Posterior vena cava (tissue), 2 donors: ENCODE measurements at places on chromosomes 16 and 17. TPM values are rescaled to one million over a fixed set of nuclear protein-coding genes. Genes with fewer than 3 reads are reported as not detected.

DNA sequence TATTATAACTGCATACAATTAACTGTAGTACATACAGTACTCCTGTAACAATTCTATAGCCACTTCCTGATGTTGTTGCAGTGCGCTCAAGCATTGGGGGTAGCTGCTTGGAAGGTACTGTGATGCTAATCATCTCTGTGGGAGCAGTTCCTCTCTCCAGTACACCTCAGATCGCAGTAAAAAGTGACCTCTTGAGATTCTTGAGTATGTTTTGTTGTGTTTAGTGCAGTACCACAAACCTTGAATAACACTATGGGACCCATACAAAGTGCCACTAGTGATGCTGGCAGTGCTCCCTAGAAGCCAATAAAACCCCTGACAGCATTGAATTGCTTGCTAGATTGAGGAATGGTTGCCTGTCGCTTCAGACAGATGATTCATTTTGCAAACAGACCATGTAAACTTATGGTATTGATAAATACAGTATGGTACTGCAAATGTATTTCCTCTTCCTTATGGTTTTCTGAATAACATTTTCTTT, 193.0 kb downstream of the SPECC1 start:
- DNase-seq = no peak

DNA sequence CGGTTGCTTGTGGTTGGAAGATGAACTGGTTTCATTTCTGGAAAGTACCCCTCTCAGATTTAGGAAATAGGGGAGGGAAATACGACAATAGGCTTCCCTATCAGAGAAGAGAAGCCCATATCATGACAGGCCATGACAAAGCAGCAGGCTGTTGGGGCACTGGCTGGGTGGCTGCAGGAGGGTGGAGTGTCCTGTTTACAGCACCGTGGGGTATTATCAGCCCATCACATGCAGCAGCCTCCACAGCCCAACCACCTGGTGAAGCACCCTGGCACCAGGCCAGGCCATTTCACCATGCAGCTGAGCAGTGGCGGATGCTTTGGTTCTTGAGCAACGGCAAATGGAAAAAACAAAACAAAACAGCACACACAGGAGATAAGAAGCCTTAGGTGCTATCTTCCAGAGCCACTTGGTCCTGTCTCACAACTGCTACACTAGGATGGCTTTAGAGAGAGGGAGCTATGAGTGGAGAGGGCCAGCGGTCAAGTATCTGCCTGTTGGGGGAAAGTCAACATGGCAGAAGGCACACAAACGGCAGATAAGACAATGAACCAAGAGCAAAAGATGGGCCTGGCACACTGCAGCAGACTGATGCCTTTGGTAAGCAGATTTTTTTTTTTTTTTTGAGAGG, 24.2 kb downstream of the FAM117A start:
- peak; percentile 92 for DNase-seq

DNA sequence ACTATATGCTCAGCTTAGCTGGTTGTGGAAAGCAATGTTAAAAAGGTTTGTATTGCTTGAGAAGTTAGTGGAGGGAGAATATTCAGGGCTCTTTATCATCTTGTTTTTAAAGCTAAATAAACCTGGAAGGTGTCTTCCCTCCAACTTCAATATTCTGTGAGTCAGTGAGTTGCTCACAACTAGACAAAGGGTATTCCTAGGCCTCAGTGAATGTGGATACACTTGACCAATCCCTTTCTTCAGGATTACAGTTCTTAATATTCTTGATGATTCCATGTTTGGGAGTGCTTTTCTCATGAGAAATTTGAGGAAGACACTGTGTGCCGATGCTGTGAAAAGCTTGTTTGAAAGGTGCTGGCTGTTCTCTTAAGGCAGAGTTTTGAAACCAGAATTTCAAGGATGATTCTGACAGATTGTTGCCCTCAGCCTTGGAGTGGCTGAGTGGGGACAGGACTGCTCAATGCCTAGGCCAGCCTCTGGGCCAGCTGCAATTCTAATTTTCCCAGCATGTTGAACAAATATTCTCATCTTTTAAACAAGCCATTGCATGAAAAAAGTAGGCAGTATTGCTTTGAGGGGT, 30.1 kb downstream of the MAP2K4 start:
- no peak for DNase-seq

GRCh38 chr16:17474037-17474436, 3.3 kb upstream of the XYLT1 start:
- DNase-seq = no peak

DNA sequence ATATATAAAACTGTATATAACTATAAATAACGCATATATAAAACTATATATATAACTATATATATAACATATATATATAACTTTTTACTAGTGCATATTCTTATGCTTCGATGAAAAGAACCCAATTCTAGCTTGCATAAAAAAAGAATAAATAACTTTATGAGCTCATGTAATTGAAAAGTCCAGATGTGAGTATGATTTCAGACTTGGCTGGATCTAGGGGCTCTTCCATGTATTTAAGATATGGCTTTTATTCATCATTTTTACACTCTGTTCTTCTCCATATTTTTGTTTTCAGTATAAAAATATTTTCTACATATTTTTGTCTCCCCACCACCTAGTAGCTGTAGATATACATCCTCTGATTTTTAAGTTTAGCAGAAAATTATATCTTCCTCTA, 417.5 kb downstream of the CDH11 start:
- DNase-seq = no peak

- no peak for DNase-seq
Measured at GRCh38 chr16:10966129-10966528, 21.8 kb downstream of the CLEC16A start.

- DNase-seq = no peak
Measured at GRCh38 chr16:74297145-74297665, 591 bp downstream of the PSMD7 start.

DNA sequence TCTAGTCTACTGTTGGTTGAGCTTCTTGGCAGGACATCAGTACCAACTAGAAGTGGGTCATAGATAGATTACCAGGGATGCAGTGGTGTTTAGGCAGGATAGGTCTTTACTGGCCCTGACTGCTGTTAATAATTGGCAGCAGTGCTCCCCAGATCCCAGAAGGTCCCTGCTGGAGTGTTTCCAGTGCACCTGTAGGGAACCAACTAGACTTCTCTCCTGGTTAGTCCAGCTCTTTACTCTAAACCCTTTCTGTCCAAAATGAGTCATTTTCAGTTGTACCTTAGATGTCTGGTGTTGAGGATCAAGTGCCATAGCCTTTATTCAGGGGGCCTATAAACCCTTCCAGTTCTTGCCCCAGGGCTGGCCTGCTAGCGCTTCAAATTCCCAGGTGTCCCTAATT, 8.7 kb downstream of the POLR2C start:
- DNase-seq = no peak

DNA sequence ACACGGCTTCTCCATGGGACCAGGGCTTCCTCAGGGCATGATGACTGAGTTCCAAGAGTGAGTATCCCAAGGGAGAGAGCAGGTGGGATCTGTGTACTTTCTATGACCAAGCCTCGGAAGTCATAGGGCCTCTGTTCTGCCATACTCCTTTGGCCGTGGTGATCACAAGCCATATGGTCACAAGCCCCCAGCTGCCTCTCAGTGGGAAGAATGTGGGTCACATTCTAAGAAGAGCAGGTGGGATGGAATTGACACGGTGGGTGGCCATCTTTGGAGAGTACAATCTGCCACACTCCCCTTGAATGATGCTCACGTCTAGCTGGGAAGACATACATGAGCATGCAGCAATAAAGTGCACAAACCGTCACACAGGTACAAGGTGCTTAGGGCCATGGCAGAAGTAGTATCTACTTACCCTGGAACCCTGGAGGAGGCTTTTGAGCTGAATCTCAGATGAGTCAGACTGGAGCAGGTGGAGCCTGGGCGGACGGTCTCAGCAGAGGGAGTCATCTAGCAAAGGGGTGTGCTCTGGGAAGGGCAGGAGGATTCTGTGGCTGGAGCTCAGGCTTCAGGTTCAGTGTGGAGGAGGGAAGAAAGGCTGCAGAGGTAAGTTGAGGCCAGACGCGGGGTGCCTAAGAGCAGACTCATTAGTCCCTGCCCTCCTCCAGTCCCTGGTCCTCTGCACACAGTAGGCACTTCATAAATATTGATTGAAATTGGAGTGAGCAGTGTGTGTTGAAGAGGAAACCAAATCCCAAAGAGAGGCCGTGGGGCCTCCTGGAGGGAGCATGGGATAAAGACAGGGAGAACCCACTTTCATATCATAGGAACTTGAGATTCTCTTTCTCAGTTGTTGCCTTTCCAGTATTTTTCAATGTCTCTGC, 26.6 kb downstream of the GOSR2 start:
- peak; percentile 58 for DNase-seq

DNA sequence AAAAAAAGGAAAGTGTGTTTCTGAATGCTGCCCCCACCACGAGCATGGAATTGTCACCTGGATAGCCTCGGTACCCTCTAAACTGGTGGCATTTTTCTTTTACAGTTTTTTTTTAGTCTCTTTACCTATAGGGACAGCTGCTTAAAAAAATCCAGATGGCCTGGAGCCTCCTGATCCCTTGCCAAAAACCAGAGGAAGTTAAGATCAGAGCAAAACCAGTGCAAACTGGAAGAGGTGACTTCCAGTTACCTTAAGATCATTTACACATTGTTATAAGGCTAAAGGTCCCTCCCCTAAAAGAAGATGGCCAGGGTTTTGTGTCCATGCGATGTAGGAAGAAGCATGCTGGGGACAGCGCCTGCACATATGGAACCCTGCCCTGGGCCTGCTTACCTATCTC, 3.5 kb downstream of the MEFV start:
- no peak for DNase-seq

DNA sequence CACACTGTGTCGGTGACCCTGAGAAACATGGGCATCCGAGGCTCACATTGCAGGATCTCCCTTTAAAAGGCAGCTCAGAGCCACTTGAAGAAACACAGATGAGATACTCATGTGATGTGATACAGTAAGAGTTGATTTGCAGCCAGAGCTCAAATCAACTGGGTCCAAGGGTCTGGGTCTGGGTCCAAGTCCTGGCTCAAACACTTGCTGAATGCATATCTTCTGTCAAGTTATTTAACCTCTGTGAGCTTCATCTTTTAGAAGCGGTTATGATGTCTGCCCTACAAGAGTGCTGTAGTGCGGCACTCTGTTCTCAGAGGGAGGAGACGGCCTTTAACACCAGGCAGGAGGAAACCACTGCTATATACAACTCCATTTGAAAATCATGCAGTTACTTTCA, 6.4 kb downstream of the KRT38 start:
- DNase-seq = no peak

DNA sequence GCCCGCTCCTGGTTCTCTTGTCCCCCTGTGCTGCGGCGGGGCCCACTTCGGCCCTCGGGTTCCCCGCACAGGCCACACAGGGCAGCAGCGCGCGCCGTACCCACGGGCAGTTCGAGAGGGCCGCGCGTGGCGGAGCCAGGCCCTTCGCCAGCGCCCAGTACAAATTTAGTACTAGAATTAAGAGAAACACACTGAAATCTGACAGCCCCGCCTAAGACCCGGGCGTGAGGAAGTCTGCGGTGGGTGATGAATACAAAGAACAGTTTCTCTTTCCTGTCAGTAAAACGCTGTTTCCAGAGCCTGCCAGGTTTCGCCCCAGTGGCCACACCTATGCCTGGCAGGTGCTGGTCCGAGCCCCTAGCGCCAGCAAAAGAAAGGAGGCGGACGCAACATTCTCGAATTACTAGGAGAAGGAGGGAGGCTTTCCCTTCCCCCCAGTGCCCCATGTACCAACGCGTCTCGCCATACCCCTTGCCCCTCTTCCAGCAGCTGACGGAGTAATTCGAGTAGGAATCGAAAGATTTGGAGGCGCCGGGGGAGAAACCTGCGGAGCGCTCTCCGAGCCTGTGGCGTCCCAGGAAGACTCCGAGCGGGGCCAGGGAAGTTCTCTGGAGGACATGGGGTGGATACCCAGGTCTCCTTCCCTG, 591 bp upstream of the SLFN5 start:
- peak; percentile 81 for DNase-seq

- DNase-seq = no peak
Measured at GRCh38 chr17:37750292-37750691, 5.4 kb upstream of the HNF1B start.

DNA sequence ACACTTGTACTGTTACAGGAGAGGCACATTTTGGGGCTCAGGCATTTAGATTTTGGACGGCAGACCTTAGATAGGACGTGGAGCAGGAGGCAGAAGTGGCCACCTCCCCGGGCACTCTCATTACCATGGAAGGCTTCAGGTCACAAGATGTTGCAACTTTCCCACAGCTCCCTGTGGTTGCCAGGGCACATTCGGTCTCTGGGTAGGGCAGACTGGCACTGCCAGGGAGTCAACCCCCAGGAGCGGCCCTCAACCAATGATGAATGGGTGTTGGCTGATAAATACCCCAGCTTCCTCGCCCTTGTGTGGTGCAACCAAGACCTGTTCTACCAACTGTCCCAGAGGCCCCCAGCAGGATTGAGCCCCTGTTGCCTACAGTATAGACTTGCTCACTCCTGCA, 11.2 kb downstream of the NAGPA start:
- no peak for DNase-seq

GRCh38 chr16:2753733-2754020, 1.2 kb downstream of the SRRM2 start:
- peak; percentile 10 for DNase-seq

DNA sequence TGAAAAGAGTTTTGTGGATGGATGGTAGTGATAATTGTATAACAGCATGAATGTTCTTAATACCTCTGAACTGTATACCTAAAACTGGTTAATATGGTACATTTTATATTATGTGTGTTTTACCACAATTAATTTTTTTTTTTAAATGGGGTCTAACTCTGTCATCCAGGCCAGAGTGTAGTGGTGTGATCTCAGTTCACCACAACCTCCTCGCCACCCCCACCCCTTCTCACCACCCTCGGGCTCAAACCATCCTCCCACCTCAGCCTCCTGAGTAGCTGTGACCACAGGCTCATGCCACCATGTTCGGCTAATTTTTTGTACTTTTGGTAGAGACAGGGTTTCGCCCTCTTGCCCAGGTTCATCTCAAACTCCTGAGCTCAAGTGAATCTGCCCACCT, 123.2 kb downstream of the CDRT15L2 start:
- DNase-seq = no peak

DNA sequence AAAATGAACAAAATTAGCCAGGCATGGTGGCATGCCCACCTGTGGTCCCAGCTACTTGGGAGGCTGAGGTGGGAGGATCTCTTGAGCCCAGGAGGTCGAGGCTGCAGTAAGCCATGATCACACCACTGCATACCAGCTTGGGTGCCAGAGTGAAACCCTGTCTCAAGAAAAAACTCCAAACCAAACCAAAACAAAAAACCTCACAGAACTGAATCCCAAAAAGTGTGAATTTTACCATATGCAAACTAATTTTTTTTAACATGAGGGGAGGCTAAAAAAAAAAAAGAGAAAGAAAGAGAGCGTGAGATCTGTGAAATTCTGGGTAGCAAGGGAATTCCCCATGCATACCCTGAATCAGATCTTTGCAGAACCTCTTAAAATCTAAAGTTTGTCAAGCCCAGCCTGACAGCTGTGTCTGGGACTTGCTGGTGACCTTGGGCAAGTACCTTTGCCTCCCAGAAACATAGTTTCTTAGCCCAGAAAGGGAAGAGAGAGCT, 17.1 kb upstream of the CDH1 start:
- DNase-seq = no peak

APPBP2 gene
- 38.2 TPM for total RNA-seq

HS3ST4 gene
- total RNA-seq = not detected
